NCI-H1417 treated with DMSO at 0.1 percent for 48 hours (cell line): ENCODE measurements at places on chromosomes 6 and 20.

DNA sequence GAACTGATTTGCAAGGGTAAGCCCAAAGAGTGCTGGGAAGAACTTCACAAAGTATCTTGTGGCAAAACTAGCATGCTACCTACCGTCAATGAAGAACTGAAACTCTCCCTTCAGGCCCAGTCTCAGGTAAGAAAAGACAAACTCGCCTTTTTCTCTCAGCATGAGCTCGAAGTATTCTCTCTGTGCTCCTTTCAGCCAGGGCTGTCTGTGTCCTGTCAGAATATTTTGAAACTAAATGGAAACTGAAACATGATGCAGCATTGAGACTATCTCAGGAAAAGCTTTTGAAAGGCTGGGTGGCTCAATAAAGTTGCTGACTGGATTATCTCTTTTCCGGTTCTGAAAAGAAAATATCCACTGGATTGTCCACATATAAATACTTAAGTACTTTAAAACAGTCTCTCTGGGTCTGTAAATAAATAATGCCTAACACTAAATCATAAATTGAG is 696 bp downstream of the CALHM5 start:
- DNase-seq = no peak

DNA sequence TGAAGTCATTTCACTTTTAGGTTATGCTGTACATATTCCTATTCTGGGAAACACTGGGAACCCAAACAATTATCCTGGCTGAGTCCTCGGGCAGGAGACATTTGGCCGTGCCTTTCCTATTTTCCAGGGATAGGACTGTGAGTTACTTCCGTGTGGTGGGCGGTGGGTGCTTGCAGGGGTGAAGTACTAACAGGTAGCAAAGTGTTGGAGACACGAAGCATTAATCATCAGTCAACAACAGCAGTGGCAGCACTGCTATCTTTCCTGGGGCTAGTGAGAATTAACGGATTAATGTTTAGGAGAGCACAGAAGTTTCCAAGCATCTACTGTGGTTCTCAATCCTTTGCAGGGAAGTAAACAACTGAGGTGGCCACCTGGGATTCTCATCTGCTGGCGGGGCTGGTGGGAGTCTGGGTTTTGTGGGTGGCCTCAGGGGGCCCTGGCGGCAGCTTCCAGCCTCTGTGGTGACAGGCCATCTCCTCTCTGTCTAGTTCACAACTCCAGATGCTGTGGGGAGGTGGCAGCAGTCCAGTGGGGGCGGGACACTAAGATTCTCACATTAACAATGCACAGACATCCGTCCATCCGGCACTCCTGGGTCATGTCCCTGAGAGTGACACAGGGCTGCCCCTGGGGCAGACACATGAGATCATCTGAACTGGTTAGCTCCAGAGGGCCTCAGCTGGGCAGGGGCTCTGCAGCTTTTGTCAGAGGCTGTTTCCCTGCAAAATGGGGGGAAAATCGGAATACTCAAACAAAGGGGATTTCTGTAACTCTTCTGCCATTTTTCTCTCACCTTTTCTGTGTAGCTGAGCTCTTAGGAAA is 90.9 kb downstream of the GJA10 start:
- no peak for DNase-seq

DNA sequence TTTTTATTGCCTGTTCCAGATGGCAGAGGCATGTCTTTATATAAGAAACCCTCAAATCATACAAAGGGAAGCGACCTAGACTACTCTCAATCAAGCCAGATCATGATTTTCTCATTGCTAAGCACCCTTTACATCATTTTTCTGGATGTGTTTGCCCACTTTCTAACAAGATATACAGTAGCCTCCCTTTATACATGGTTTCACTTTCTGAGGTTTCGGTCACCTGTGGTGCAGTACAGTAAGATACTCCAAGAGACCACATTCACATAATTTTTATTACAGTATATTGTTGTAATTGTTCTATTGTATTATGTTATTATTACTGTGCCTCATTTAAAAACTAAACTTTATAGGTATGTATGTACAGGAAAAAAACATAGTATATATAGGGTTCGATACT is 23.6 kb downstream of the TOMM6 start:
- DNase-seq = no peak

DNA sequence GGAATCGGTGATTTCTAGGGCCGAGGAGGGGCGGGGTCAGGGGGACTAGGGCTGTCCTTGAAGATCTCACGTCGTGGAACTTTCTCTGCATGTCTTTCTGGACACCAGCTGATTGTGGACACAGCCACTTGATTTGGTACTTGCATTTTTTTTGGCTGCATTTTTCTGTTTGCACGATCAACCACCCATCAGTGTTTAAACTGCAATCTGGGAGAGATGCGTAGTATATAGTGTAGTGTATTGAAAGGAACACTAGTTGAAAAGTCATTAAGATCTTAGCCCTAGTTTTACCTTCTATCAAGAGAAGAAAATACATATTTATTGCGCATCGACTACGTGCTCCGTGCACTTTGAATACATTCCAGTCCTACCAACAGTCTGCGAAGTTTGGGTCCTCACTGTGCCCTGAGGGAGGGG is 657 bp downstream of the NT5DC1 start:
- no peak for DNase-seq

- DNase-seq = no peak
Observed at GRCh38 chr20:47970282-47970903, 185.1 kb upstream of the SULF2 start.

DNA sequence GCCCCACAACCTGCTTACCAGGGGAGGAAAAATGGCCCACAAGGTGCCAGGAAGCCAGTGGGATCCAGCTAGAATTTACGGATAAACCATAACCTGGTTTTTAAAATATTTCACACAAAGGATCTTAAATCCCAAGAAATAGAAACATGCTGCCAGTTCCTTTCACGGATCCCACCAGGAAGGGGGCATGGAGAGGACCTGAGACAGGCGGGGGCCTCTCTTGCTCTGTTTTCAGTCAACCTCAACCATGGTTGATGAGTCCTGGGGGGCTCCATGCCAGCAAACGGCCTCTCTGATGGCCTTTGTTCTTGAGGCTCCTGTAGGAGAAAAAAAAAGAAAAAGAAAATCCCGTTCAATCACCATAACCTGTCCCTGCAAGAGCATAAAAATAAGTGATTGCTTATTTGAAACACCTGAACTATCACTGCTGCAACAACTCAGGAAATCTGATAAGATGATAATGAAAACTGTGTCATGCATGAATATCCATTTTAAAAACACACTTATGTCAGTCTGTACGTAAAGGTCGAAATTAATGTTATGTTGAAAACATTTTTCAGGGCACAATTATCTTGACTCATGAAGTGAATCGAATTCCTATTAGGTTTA is 125.8 kb upstream of the CST7 start:
- DNase-seq = no peak

- no peak for DNase-seq
Observed at GRCh38 chr6:29948277-29948676, 5.9 kb downstream of the HLA-A start.

DNA sequence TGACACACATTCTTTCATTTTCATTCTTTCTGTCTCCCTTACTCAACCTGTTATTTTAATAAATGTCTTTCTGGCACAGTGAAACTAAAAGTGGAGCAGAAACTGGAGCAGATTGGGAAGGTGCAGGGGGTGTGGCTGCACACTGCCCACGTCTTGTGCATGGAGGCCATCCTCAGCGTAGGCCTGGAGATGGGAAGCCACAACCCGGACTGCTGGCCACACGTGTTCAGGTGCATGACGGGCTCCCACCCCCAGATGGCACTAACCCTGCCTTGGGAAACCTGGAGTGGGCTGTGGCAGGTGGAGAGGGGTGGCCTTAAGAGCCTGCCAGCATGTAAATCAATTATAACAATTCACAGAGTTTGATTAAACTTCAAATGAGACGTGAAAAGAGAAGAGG is 71.4 kb upstream of the PBOV1 start:
- DNase-seq = no peak

- DNase-seq = no peak
Observed at GRCh38 chr6:31970604-31971271, 1.2 kb downstream of the DXO start.

DNA sequence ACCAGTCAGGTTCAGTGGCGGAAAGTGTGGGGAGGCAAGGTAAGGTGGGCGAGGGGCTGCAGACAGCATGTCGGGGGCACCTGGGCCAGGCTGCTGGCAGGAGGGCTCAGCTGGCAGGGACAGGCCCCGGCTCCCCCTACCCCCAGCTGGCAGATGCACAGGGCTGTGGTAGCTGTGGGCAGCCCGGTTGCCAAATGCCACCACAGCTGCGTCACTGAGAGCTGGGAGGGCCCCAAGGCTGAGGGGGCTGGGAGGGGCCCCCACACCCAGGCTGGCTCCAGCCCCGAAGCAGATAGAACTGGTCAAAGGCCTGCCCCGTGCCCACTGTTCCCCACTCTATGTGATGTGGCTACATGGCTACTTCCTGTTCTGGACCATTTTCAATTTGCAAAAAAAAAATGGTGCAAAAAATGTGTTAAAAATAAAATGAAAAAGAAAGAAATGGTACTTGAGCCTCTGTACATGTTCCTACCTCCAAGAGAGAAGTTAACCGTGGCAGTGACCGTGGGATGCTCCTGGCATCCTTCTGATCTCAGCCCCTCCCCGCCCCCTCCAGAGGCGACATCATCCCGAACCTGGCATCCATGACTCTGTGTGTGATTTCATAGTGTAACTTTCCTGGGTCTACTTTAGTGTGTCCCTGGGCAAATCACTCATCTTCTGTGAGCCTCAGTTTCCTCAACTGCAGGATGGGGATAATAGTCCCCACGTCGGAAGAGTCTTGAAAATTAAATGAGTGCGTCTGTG is 64.4 kb downstream of the UBE2V1 start:
- no peak for DNase-seq

DNA sequence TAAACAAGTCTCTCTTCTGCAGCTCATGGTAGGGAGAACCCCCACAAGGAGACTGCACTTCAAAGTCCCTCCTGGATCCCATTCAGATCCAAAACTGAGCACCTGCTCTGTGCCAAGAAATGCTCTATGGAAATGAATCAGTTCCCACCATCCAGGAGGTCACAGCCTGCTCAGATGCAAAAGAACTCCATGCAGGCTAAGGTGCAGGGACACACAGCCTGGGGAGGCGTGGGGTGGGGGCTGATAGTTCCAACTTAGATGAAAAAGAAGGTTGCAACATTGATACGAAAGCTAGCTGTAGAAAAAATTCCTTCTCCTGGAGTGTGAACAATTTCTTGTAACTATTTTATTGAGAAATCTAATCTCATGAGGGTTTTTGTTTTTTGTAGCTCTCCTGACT is 111.0 kb upstream of the TMEM170B start:
- no peak for DNase-seq

GRCh38 chr20:3000852-3001523 is 42.4 kb upstream of the GNRH2 start:
- peak; percentile 41 for DNase-seq

- DNase-seq = peak; percentile 6
Observed at GRCh38 chr20:5608104-5608441, 142.1 kb upstream of the SHLD1 start.

- no peak for DNase-seq
Observed at GRCh38 chr6:40912158-40912946, 126.7 kb downstream of the UNC5CL start.

DNA sequence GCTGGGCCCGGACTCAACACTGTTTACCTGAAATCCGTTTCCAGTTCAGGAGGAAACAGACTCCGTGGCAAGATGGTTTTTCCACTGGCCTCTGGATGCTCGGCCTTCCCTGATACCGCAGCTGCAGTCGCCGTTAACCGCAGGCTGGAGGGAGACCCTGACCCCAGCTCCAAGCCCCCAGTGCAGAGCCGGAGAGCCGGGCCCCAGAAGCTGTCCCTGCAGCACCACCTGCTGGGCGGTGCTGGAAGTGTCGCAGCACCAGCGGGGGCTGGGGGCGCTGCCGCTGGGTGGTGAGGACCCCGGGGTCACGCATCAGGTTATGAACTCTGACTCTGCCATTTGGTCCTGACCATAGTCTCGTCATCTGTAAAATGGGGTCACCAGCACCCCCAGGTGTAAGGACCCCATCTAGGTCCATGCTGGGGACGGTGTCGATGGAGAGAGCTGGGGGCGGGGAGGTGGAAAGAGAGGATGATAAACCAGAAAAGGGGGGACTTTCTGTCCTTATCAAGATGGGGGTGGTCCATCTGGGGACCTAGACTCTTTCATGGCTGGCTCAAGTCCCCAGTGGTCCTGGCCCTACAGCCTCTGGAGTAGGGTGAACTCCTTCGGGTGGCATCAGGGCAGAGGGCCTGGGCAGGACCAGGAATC is 20.8 kb upstream of the CHRNA4 start:
- DNase-seq = no peak

GRCh38 chr6:37614491-37614890 is 83.2 kb downstream of the MDGA1 start:
- DNase-seq = no peak

GRCh38 chr6:165684333-165684732 is 21.3 kb upstream of the PDE10A start:
- DNase-seq = no peak

DNA sequence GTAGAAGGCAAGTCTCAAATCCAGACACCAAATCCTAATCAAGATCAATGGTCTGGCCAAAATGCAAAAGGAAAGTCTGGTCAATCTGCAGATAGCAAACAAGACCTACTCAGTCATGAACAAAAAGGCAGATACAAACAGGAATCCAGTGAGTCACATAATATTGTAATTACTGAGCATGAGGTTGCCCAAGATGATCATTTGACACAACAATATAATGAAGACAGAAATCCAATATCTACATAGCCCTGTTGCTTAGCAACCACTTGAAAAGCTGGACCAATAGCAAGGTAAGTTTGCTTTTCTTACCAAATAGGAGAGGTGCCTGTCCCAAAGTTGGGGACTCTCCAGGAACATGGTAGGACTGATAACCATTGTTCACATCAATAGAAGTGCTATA is 2.0 kb downstream of the SEMG2 start:
- DNase-seq = no peak

DNA sequence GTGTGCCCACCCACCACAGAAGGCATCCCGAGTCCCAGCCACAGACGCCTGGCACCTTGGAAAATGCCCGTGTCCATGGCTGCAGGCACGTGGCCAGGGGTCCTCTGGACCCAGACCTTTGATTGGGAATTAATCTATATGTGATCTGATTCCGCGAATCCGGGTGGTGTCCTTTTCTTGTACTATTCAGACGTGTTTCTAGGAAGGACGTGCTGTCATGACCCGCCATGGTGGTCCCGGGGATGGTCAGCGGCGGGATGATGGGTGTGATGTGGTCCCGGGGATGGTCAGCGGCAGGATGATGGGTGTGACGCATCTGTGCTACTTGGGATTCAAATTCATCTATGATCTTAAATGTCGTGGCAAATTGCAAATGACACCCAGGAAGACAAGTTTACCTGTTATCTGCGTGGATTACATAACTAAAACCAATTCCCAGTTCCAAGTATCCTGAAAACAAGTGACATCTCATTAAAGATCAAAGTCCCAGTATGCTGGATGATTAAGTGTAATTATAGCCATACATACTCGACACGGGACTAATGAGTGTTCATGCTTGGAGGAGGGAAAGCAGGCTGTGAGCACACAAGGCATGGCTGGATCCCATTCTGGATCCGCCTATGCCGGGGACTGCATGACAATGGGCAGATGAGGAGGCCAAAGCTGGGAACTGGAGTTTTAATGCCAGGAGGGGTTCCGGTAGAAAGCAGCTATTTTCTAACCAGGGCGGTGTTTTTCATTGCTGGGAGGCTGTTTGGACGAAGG is 256.5 kb downstream of the TAF4 start:
- no peak for DNase-seq

- DNase-seq = no peak
Observed at GRCh38 chr20:48926821-48927220, 5.3 kb downstream of the ARFGEF2 start.

- DNase-seq = no peak
Observed at GRCh38 chr6:147560670-147561069, 52.2 kb downstream of the SAMD5 start.
